ENCODE measurements at places on chromosomes 16 and 17.

GRCh38 chr16:24037335-24037734, 201.6 kb downstream of the PRKCB start:
- DNase-seq: no peak

GRCh38 chr17:42980766-42981397, 517 bp downstream of the RUNDC1 start:
- DNase-seq: peak; percentile 26

DNA sequence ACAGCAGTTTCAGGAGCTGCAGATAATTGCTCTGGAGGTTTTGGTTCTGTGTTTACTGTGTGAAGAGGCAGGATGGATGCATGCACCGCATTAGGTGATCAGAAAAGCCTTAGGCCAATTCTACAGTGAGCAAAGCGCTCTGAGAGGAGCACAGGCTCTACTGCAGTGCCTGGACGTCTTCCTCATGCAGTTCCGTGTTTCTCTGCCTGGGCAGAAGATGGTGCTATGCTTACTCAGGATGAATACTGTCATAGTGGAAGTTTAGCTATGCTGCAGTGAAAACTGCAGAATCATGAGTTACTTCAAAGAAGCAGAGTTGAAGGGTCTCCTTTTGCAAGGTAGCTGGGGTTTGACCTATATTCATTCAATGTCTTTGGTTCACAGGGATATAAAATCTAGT, 1012.4 kb downstream of the KCNJ18 start:
- no peak for DNase-seq

DNA sequence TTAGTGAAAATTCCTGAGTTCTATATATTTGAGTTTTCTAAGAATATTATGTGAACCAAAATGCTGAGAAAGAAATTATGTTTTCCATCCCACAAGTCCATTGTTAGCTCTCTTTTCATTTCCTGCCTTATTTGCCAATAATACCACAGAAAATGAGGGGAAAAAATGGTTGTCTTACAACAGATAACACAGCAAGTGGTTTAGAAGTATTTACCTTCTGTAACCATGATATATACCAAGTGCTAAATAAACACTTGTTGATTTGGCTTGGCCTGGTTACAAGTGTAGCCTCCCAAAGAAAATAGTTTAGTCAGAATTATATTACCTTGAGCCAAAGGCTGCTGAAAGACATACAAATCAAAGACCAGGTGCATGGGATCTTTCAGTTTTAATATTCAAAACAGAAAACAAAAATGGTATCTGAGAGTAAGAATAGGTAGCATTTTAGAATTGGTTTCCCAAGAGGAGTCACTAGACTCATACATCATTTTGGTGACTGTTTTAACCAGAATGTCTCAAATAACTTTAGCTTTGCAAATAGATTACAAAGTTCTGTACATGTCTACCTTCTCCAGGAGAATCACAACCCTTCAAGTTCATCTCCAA, 439.8 kb upstream of the DYNLRB2 start:
- DNase-seq: no peak

GRCh38 chr17:71024969-71025368, 855.6 kb downstream of the KCNJ2 start:
- DNase-seq: no peak

- DNase-seq: no peak
Observed at GRCh38 chr16:13875614-13876284, 44.2 kb upstream of the ERCC4 start.

DNA sequence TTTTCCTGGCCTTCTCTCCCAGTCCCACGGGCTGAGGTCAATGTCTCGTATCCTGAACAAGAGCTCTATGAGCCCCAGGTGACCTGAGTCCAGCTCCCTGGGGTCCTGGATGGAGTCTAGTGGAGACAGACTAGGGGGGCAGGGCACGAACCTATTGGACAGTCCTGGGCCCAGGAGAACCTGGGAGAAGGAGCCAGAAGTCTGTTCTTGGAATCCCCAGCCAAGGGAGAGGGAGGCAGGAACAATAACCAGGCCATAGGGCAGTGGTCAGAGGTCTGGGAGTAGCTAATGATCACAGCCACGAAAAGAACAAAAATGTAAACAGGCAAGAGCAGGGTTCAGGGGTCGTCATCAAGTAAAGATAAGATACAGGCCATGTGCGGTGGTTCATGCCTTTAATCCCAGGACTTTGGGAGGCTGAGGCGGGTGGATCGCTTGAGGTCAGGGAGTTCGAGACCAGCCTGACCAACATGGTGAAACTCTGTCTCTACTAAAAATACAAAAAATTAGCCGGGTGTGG, 60.8 kb downstream of the COPRS start:
- no peak for DNase-seq

DNA sequence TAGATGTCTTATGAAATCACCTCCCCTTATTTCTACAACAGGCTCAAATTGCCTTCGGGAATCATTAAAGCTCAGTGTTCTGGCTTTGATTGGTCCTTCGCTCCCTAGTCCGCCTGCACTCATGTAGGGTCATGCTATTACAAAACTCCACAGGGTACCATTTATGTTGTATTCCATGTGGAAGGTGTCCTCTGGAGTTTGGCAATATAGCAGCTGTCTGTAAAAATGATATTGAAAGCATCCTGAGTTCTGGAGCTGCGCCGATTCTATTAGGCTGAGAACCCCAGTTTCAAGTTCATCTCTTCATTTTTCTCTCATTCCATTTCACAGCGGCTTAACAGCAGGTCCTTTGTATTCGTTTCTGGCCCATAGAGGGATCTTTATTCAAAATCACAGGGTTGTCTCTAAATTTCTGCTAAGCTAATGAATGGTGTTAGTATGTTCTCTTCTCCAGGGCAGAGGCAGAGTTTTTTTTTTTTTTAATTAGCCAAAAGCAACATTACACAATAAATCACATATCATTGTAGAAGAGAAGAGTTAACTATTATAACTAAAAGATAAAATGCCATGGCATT, 71.9 kb upstream of the TEKT1 start:
- DNase-seq: no peak

- no peak for DNase-seq
Observed at GRCh38 chr16:81612351-81613163, 166.5 kb upstream of the PLCG2 start.

DNA sequence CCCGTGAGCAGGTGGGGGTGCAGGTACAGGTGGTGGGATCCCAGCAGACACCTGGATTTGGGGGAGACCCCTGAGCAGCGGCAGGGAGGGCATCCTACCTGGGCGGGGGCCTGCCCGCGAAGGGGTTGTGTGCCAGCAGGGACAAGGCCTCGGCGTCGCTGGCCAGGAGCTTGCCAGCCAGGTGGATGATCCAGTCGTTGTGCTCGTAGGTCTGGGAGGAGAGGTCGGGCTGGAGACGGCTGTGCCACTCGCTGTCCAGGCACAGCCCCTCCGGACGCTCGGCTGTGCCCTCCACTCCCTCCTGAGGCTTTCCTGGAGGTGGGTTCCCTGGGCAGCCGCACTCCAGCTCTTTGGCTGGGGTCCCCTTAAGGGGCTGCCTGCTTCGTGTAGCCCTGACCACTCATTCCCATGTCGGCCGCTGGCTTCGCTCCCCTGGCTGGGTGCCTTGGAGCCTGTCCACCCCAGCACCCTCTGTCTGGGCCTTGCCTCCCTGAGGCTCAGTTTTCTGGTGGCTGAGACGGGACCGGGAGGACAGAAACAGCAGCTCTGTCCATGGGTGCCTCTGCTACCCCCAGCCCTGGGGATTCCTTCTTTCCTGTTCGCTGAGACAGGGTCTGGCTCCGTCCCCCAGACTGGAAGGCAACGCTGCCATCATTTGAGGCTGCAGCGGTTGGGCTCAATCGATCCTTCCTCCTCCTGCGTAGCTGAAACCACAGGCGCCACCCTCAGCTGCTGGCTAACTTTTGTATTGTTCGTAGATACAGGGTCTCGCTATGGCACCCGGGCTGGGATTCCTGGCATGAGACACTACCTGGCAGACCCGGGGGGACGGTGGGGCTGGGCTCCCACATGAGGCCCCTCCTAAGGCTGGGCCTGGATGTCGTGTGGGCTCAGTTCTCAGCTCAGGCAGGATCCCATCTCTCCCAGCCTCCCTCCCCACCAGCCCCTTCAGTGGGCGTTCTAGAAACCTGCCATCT, 68.6 kb upstream of the GNG13 start:
- DNase-seq: no peak

DNA sequence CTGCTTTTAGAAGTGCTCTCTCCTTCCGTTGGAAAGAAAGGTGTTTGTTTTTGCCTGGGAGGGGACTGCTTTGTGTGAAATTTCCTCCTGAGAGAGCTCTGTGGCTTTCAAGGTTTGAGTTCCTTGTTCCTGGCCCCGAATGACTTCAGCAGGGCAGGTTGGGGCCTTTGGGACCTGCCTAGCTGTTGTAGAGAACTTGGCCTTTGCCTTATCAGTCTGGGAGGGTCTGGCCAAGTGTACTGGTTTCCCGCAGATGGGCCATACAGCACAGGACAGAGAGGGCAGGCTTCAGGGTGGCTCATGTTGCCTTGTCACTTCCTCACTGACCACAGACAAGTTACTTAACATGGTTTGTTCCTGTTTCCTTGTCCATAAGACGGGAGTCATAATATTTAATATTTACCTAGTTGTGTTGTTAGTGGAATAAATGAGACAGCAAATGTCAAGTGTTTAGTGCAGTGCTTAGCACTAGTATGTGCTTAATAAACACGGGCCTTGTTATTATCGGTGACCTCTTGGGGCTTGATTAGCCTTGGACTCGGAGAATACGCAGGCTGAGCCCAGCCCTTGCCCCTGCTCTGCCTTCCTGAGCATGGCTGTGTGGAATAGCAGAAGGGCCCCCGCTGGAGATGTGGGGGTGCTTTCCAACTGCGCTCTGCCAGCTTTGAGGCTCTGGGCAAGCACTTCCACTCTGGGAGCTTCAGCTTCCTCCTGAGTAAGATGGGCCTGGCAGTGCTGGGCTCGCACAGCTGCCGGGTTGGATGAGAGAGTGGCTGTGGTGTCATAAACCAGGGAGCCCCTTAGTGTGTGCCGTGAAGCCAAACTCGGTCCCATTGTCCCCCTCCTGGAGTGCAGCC, 6.6 kb downstream of the PRSS8 start:
- DNase-seq: no peak

DNA sequence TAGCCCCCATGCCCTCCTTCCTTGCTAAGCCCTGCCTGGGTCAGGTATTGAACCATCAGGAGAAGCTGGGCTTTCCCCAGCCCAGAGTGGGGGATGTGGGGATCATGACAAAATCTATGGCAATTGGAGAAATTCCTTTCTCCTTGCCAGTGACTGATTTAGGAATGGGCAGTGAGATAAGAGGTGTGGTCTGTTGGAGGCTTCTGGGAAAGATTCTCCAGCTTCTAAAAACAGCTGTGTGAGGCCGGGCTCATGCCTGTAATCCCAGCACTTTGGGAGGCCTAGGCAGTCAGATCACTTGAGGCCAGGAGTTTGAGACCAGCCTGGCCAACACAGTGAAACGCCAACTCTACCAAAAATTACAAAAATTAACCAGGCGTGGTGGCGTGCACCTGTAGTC, 69.1 kb downstream of the SRCIN1 start:
- DNase-seq: no peak

GRCh38 chr17:77437017-77437416, 296.2 kb downstream of the SEC14L1 start:
- no peak for DNase-seq

GRCh38 chr17:30218799-30219198, 16.7 kb downstream of the SLC6A4 start:
- DNase-seq: no peak

GRCh38 chr17:3914312-3914670, 2.0 kb downstream of the P2RX1 start:
- DNase-seq: peak; percentile 34

- no peak for DNase-seq
Observed at GRCh38 chr16:72814226-72814625, 233.7 kb downstream of the ZFHX3 start.

DNA sequence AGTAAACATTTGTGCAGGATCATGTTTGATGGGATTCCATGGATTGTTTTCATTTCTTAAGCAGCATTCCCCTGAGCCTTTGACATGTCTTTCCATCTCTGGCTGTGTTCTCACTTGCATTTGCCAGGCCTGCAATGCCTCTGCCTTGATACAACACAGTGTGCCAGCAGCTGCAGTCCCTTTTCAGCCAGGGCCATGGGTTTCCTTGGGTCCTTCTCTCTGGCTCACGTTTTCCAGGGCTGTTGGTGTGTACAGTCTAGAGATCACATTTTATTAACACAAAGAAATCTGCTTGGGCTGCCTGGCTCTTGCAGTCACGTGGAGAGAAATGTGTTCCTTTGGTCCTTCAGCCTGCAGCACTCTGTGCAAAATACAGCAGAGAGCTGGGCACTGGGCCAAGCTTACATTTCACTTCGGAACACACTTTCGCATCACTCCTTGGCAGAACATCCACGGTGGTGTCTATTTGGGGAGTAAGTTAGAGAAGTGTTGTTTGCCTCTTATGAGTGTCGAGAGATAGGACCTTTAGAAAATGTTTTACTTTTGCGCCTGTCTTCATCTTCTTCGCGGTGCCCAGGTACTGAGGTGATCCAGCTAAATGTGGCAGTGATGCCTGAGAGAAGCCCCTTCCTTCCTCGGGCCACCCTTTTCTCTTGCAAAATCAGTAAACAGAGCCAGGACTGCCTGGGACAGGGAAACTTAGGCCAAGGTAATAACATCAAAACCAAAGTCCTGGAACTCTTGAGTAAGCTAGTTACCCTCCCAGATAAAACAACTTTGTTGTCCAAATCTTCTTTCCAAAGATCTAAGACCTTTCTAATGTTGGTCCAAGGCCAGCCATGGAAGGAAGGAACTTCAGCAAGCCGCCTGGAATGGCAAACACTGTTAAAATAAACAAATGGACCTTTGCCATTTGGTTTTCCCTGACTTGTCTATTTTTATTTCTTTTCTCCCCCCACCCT, 20.9 kb downstream of the HLF start:
- DNase-seq: no peak

DNA sequence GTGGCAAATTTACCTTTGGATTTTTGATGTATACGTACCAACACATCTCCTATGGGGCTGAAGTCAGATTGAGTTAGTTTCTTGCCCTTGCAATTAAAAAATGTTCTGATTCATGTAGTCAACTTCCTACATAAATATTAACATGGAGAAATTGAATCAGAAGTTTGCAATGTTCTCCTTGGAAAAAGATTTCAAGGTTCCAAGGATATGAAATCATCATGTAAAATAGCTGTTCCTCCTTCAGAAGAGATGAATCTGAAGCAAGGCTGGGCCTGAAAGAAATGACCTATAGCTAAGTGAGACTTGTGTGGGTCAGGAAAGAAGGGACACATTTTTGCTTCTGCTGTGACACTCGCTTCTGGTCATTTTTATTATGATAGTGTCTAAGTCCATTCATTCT, 131.7 kb downstream of the RGS9 start:
- no peak for DNase-seq

GRCh38 chr16:1963806-1964505, 670 bp downstream of the RPS2 start:
- DNase-seq: no peak

DNA sequence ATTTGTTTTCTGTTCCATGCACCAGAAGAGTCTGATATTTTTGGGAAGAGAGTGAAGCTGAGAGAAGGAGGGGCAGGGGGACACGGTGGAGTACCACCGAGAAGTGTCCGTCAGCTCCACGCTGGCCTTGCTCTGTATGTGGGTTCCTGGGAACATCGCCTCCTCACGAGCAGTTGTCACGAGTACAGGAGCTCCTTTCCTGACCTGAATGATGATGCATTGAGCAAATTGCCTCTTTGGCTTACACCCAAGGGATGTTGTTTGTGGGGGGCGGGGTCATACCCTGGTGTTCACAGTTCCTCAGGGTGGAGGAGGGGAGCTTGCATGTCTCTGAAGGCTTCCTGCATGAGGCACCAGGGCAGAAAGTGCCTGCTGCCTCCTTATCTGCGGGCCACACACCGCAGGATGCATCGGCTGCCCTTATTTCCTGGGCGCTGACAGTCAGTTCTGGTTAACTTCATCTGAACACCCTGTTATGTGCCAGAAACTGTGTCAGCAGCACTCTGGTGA, 36.2 kb downstream of the RGS9 start:
- peak; percentile 60 for DNase-seq
